ENCODE measurements at places on chromosomes 1 and 21.
A peak's percentile ranks its signal among the peaks of the same experiment; 100 is the strongest.

DNA sequence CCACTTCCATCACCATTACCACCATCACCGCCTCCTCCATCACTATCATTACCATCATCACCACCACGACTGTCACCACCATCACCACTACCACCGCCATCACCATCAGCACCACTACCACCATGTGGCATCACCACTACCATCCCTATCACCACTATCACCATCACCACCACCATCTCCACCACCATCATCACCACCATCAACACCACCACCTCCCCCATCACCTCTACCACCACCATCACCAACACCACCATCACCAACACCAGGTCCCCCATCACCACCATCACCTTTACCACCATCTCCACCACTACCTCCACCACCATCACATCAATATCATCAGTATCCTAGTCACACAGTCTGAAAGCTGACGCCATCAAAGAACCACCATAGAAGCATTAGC lies 39.9 kb upstream of the RIPK4 start:
- no peak for DNase-seq

DNA sequence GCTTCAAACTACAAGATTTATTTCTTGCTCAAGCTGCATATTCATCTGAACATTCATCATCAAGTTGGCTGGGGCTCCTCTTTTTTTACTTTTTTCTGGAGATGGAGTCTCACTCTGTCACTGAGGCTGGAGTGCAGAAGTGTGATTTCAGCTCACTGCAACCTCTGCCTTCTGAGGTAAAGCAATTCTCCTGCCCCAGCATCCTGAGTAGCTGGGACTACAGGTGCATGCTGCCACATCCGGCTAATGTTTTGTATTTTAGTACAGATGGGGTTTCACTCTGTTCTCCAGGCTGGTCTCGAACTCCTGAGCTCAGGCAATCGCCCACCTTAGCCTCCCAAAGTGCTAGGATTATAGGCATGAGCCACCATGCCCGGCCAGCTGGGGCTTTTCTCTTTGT lies 88.3 kb upstream of the C1orf105 start:
- no peak for DNase-seq

GRCh38 chr21:29152916-29153315 lies 22.5 kb downstream of the MAP3K7CL start:
- DNase-seq = no peak

DNA sequence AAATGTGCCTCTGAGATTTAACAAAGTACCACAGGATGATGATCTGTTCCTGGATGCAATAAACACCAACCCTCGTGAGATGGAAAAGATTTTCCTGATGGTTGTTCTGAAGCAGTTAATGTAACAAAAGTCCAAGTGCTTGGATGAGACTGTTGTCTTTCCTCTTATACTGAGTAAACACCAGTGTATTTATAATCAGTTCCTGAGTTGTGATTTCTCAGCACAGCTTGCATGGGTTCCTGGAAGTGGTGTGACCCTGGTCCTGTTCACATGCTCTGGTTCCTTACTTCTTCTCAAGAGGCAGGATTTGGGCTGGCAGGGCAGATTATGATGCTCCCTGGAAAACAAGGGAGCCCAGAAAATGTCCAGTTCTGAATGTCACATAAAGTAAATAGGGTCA lies 208.2 kb upstream of the USP24 start:
- no peak for DNase-seq

GRCh38 chr1:176785791-176786190 lies 322.8 kb downstream of the PAPPA2 start:
- DNase-seq = peak; percentile 20

DNA sequence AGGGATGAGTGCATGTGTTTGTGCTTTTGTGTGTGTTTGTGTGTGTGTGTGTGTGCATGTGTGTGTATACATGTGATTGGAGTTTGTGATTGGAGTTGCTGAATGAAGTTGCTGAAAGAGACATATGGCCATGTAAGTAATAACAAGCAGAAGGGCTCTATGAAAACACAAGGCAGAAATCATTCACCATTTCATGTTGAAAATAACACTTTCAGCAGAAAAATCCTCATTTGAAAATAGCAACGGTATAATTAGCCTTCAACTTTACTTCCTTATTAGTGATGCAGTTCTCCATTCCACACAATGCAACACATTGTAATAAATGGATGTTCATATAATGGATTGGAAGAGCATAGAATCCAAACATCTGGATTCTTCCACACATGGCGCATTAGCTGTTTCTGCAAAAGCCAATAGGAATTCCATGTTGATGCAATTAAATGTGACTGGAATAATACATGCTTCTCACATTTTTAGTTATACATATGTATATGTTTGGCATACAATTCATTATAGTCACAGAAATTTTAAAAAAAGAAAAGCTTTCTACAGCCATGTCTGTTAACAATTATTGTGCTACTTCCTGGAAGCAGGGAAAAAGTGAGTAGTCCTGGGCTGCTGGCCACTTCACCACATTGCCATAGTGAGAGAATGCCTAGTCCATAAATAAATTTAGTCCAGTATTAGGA lies 538.0 kb downstream of the LTN1 start:
- DNase-seq = peak; percentile 73

- no peak for DNase-seq
Observed at GRCh38 chr1:224435999-224436398, 1.4 kb upstream of the WDR26 start.

- DNase-seq = peak; percentile 77
Observed at GRCh38 chr1:172960019-172960418, 90.7 kb downstream of the TNFSF18 start.

DNA sequence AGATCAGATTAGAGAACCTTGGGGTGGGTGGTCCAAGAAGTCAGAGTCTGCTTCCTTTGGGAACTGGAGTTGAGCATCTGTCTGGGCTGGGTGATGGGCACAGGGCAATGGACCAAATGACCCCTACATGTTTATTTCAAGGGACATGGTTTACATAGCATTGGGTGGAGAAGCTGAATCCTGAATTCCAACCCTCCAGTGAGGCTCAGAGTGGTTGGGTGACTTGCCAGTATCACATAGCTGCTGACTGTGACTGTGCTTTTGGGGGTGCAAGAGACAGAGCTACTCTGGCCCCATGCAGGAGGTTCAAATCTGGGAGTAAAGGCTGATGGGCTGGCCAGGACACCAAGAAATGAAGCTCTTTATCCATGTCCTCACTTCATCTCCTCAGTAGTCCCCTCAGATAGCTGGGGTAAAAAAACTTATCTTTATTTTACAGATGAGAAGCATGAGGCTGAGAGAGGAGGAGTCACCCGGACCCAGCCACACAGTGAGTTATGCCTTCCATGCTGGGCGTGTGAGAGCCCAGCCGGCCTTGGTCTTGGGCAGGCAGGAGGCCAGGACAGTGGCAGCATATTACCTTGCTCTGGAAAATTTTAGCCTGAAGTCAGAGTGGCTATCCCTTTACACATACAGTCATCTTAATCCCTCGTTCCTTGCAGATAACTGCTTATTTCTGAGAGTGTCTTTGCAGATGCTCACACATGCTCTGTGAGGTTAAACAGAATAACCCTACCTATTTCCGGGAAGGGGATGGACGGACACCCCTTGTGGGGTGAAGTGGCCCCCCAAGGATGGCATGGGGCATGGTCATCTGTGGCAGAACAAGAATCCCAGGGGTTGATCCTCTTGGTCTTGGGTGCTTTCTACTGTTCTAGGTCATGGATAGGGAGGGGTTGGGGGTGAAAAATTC lies 2.8 kb upstream of the SERINC2 start:
- DNase-seq = no peak

DNA sequence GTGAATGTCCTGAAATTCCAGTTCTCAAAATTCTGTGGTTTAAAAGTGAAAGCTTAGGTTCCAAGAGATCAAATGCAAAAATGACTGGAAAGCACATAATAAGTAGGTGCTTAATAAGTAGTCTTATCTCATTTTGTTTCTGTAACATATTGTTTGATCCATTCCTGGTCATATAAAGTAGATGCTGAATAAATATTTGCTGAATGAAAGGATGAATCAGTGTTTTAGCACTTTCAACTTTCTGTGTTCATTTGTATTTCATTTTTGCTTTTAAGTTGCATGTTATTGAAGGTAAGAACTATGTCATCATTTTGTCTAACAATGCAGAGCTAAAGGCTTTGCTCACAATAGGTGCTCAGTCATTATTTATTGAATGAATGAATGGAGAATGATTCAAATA lies 6.3 kb downstream of the MAST2 start:
- no peak for DNase-seq

- DNase-seq = no peak
Observed at GRCh38 chr1:51578383-51579109, 38.3 kb upstream of the OSBPL9 start.

- DNase-seq = no peak
Observed at GRCh38 chr1:185338719-185339622, 21.9 kb upstream of the IVNS1ABP start.

- no peak for DNase-seq
Observed at GRCh38 chr1:29471487-29472313, 235.4 kb downstream of the PTPRU start.

- DNase-seq = peak; percentile 74
Observed at GRCh38 chr1:212452323-212453155, 19.8 kb downstream of the NENF start.

DNA sequence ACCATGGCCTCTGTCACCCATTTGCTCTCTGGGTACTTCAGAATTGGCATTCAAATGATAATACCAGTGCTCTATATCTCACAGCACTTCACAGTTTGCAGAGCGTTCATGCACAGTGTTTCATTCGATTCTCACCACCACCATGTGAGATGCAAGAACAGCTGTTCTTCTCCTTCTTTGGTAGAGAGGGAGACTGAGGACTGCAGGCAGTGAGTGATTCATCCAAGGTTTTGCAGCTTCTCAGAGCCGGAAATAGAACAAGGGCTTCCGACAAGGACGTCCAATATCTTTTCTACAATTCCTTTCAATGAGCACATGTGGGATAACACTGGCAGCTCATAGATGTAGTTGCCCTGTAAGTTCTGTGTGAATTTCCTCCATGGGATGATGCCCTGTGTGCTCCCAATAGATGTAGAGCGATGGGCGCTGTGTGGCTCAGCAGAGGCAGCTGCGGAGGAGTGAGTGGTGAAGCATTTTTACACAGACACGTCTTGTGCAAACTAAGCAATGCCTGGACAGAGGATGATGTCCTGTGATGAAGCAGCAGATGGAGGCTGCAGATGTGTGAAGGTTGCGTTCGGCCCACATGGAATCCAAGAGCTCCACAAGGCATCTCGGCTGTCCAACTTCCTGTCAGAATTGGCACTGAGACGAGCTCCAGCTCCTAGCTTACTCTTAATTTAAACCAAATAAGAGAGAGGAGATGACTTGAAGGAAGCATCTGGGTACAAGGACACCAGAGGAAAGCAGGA lies 24.9 kb downstream of the MT1HL1 start:
- DNase-seq = no peak

GRCh38 chr1:230621324-230622030 lies 20.8 kb upstream of the COG2 start:
- DNase-seq = no peak

DNA sequence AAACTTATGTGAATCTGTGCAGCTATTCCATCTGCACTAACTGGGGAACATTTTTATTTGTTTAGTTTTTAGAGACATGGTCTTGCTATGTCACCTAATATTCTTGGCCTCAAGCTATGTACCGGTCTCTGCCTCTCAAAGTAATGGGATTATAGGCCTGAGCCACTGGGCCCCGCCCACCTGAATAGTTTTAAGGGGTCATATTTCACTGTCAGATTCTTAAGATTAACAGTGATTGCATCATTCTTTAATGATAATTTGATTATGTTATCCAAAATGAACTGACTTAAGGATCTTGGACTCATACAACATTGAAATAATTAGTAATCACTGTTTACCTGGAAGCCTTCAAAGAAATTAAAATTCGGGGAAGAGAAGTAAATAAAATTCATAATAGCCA lies 12.6 kb upstream of the KLF18 start:
- DNase-seq = no peak

DNA sequence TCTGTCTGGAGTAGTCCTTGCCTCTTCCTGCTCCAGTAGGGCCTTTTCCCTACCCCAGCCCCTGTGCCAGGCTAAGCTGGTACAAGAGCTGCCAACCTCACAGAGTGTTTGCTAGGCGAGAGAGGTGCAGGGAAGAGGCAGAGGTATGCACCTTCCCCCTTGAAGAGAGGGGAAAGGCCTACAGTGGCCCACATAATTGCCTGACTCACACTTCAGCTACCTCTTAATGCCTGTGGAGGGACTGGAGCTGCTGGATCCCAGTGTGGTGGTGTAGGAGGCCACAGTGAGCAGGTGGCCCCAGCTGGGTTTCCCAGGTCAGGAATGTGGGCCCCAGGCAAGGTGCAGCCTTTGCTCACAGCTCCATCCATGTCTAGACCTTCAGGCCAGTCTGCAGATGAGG lies 3.3 kb upstream of the CCDC28B start:
- no peak for DNase-seq

DNA sequence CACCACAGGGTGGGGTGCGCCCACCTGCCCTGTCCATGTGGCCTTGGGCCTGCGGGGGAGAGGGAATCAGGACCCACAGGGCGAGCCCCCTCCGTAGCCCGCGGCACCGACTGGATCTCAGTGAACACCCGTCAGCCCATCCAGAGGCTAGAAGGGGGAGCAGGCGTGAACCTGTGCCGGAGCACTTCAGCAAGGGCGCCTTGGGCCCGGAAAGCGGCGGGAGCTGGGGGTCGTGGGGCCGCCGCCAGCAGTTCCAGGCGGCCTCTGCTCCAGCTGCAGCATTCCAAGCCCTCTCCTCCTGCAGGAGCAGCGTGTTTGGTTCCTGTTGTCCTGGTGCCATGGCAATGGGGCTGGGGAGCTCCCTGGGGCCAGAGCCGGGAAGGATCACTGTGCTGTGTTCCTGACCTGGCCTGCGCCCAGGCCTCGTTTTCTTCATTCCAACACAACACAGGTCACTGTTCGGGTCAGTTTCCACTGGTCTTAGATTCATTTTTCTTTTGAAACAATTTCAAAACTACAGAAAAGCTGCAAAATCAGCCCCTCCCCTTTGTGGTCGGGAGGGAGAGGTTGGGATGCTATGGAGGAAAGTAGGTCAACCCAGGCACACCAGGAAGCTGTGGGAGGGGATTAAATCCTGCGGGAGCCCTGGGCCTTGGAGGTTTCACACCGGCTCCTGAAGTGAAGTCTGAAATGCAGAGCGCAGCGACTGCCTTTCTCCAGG lies 18.8 kb downstream of the SLX9 start:
- DNase-seq = peak; percentile 76

DNA sequence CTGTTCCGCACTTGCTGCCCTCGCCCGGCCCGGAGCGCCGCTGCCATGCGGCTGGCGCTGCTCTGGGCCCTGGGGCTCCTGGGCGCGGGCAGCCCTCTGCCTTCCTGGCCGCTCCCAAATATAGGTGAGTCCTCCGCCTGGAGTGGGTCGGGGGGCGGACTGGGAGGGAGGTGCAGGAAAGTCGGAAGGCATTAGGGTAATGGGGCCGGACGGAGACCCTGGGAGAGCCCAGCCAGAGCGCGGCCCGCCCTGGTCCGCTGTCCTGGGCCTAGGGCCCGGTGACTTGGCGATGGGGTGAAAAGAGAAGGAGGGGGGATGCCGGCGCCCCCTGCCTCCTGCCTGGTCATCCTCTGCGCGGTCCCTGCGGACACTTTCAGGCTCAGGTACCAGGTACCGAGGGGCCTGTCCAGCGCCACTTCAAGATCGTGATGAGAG lies 243 bp downstream of the ADAM15 start:
- no peak for DNase-seq

- DNase-seq = no peak
Observed at GRCh38 chr21:45255381-45256020, 32.2 kb downstream of the POFUT2 start.

- DNase-seq = no peak
Observed at GRCh38 chr21:33197496-33197895, 32.2 kb upstream of the IFNAR2 start.

GRCh38 chr1:165645654-165646366 lies 14.8 kb downstream of the MGST3 start:
- no peak for DNase-seq

Data from fibroblast of skin of back (primary cell).